Lower leg skin (tissue), 4 donors: ENCODE measurements at places on chromosomes 16 and 17. TPM values are rescaled to one million over a fixed set of nuclear protein-coding genes. Genes with fewer than 3 reads are reported as not detected.

CLEC19A gene
- total RNA-seq = not detected

KRT33B gene
- 117 TPM for total RNA-seq

CD2BP2 gene
- 37.2 TPM for total RNA-seq

CSHL1 gene
- total RNA-seq = not detected

KRTAP2-3 gene
- not detected for total RNA-seq

PRSS8 gene
- total RNA-seq = 147 TPM

DNA sequence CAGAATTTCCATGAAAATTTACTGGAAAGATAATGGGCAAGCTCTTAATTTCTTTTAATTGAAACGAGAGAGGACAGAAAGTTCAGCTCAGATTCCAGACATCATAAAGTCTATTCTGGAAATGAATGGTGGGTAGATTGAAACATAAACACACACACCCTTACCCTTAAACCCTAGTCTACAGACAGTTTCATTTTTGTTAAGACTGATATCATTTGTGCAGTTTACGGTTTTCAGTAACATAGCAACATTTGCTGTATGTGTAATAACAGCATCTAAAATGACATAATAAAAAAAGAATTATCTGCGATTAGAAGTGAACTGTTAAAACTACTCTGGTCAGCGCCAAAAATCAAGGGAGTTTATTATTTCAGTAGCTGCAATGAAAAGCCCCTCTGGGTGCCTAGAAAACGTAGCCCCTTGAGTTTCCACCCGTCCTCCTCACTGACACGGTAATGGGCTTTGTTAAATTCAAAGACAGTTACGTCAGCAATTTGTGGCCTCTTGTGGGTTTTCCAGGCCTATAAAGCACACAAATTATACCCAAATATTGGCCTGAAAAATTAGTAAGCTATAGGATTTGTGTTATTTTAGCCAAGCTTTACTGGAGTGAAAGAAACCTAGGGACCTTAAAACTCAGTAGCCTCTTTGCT is 520.6 kb upstream of the SOX9 start:
- DNase-seq = no peak

- DNase-seq = no peak
Observed at GRCh38 chr17:73872816-73873215, 228.6 kb upstream of the SDK2 start.

DNA sequence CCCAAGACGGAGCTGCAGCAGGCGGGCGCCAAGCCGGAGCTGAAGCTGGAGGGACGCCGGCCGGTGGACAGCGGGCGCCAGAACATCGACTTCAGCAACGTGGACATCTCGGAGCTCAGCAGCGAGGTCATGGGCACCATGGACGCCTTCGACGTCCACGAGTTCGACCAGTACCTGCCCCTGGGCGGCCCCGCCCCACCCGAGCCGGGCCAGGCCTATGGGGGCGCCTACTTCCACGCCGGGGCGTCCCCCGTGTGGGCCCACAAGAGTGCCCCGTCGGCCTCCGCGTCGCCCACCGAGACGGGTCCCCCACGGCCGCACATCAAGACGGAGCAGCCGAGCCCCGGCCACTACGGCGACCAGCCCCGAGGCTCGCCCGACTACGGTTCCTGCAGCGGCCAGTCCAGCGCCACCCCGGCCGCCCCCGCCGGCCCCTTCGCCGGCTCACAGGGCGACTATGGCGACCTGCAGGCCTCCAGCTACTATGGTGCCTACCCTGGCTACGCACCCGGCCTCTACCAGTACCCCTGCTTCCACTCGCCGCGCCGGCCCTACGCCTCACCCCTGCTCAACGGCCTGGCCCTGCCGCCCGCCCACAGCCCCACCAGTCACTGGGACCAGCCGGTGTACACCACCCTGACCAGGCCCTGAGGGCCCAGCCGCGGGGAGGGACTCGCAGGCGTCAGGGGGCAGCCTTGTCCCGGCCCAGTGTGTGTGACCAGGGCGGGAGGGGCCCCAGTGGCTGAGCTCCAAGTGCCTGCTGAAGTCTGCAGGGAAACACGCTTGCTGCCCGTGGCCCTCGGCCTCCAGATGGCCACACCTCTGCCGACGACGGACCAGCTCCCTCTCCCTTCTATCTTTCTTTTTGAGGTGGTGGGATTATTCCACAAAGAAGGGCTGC is 3.4 kb downstream of the SOX8 start:
- DNase-seq = no peak

DNA sequence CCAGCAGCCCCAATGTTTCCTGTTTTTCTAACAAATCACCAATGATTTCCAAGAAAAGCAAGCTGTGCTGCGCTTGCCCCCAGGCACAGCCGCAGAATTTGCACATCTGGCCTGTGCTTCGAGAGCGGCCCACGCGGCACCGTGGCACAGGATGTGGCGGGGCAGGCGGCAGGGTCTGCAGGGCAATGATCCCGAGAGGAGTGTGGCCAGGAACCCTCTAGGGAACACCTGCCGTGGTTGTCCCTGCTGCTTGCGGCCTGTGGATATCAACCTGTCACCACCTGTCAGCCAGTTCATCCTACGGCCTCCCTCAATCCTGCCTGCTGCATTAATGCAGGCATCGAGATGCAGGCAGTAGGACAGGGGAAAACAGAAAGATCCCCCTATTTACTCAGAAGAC is 24.0 kb downstream of the PIK3R5 start:
- DNase-seq = no peak
